ENCODE measurements at places on chromosomes 6 and 20.

GRCh38 chr20:60403105-60403741, 445.0 kb downstream of the CDH26 start:
- DNase-seq: no peak

- no peak for DNase-seq
Observed at GRCh38 chr6:154164397-154164796, 125.4 kb downstream of the OPRM1 start.

GRCh38 chr20:63252284-63252711, 2.0 kb downstream of the NKAIN4 start:
- no peak for DNase-seq

- no peak for DNase-seq
Observed at GRCh38 chr6:146974351-146974750, 229.9 kb upstream of the STXBP5 start.

DNA sequence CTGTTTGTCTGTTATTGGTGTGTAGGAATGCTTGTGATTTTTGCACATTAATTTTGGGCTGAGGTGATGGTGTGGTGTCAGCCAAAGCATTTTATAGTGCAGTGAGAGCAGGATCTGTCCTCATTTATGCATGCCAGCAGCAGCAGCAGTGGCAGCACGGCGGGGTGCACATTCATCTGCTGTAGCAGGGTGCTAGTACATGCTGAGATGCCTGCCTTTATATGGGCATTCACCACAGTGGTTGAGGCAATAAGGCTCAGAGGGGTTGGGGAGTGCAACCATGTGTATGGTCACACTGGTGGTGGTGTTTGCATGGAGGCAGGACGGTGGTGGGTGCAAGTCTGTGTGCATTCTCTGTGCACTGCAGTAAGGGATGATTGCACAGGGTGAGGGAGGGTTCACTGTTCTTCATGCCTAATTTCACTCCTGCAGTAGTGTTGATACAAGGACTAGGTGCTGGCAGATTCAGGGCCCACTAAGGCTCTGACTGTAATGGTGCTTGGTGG, 129.3 kb upstream of the SYNCRIP start:
- DNase-seq: no peak

DNA sequence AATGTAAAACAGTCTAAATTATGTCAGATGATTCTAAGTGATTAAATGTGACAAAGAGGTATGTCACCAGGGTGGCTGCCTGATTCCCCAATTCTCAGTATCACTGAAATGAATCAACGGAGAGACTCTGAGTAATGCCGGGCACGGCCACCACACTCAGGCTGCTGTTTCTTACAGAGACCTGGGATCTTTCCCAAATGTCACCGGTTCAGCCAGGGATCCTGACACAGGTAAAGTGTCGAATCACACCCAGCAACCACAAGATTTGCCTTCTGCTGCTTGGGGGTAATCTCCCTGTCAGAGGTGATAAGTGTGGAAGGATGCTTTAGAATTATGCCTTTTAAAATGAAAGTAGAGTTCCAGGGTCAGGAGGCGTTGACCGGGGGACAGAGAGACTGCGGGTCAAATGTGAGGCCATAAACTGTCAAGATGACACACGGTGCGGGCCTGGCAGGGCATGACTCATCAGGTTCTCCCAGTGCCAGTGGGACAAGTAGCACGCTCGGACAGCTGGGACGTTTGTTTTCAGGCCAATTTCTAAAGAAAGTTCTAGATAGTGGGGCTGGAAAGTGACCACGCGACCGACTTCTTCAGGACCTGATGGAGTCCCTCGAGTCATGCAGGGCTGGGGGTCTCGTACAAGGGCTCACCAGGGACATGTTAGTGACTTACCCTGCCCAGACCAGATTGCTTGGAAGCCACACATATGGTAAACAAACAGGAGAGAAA, 48.9 kb downstream of the PRDM1 start:
- peak; percentile 87 for DNase-seq

DNA sequence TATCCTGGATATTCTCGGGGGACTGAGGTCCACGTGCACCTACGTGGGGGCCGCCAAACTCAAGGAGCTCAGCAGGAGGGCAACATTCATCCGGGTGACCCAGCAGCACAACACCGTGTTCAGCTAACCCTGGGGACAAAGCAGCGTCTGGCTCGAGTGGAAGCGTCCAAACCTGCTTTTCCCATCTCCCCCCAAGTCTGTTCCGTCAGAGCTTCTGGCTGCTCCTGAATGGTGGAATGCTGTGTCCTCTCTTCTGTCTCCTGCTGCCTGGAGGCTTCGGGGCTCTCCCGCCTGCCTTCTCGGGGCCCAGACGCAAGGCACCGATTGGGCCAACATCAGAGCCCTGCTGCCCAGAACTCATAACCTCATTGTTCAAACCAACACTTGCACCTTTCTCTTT, 56.7 kb downstream of the GMPR start:
- DNase-seq: no peak

All from LHCN-M2 (cell line).